ENCODE measurements at places on chromosomes 16 and 17.
A peak's percentile ranks its signal among the peaks of the same experiment; 100 is the strongest.

- no peak for DNase-seq
Observed at GRCh38 chr16:2803545-2804195, 5.4 kb downstream of the PRSS41 start.

GRCh38 chr17:60639019-60639330 is 38.7 kb upstream of the BCAS3 start:
- DNase-seq = no peak

DNA sequence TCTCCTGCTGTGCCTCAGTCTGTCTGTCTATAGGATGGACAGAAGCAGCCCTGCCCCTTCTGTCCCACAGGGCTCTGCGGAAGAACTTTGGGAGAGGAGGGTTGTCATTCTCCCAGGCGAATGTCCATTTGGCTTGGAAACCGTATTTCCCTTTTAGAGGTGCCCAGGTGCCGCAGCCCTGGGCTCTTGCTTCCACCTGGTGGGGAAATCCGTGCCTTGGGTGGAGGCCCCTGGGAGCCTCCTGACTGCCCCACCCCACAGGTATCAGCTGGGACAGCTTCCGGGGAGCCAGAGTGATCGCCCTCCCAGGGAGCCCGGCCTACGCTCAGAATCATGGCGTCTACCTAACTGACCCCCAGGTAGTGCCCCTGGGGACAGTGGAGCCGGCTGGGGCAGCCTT is 12.7 kb downstream of the FCSK start:
- DNase-seq = no peak

DNA sequence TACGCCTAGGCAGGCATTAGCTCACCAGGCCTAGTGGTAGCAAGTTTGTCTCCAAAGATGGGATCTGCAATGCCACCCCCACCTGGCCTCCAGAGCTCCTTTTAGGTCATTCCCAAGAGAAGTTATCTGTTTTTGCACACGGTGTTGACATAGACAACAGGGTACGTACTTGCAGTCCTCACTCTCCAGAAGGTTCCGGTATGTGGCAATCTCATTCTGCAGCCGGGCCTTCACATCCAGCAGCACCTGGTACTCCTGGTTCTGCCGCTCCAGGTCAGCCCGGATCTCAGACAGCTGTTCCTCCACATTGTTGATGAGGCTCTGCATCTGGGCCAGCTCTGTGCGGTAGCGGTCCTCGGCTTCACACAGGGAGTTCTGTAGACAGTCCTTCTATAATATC is 9.8 kb upstream of the KRT31 start:
- DNase-seq = no peak

DNA sequence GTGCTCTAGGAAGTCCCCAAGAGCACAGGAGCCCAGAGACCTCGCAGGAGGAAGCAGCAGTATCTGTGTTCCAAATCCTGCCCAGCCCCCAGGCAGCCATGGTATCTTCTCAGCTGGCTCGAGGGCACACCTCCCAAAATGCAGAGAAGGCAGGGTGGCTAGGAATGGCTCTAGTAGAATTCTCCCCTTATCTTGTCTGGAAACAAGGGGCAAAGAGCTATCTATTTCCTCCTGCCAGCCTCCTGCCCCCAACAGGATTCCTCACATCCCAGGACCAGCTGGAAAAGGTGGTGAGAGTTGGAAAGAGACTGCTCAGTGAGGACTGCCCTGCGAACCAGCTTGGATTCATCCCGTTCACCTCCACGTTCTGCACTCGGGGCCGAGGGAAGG is 8.6 kb upstream of the TSPOAP1 start:
- DNase-seq = peak; percentile 91

DNA sequence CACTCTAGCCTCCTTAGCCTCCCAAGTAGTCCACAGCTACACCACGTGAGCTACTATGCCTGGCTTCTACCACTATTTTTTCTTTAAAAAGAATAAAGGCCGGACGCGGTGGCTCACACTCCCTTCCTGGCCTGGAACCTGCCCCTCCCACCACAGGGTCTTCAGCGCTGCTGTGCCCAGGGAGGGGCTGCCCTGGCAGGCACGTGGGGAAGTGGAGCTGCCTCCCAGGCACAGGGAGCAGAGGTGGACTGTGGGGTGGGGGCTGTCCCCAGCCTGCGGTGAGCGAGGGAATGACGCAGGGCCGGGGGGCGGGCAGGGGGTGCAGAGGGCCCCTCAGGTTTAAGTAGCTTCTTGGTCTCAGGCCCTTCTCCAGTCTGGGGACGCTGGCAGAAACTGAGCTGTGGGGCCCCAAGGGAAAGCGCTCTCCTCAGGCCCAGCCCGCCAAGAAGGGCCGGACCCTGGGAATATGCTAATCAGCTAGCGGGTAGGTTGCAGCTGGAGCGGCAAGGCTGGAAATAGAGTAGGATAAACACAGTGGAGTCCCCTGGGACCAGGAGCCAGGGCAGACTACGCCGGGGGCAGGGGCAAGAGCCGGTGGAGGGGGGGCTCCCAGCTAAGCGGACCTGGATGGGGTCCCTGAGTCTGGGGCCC is 46.8 kb downstream of the TIMM22 start:
- DNase-seq = no peak

DNA sequence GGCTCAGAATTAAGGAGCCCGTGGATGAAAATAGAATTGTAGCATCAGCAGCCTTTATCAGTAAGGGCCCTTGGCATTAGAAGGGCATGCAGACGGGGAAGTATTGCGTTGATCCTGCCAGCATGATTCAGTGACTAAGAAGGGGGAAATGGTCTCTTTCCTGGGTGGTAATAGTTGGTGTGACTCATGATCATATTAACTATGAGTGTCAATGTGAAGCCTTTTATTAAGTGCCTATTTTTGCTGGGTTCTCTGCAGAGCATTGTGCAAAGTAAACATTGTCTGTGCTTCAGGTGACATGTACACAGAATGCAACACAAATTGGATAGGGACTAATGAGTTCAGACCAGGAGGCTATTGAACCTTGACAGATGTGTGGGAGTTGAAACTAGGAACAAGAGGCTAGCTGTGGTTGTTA is 24.5 kb downstream of the RCVRN start:
- DNase-seq = no peak

DNA sequence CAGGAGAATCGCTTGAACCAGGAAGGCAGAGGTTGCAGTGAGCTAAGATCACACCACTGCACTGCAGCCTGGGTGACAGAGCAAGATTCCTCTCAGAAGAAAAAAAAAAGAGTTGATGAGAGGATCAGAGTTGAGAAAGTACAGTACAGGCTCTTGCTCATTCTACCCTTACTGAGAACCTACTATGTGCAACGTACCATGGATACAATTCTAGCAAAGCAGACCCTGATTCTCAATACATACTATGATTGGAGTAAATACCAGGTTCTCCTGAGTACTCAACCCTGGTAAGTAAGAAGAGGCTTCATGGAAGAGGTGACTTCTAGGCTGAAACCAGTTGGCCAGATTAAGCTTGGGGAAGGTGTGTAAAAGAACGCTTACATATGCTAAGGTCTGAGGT is 1.2 kb downstream of the RFFL start:
- no peak for DNase-seq

- DNase-seq = no peak
Observed at GRCh38 chr16:1158456-1159324, 5.8 kb downstream of the CACNA1H start.

DNA sequence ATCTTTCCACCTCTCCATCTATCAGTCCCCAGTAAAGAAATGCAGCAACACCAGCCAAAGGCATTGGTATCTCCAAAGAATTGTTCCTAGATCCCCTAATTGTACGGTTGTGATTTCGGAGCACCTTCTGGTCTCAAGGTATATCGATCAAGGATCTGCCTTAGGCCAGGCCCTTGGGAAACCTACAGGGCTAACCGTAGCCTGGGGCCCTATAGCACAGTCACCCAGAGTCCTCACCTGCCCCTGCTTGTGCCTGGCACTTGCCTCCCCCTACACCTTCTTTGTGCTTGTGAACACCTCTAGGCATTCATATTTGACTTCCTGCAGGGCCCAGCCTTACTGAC is 16.8 kb upstream of the AURKB start:
- no peak for DNase-seq

DNA sequence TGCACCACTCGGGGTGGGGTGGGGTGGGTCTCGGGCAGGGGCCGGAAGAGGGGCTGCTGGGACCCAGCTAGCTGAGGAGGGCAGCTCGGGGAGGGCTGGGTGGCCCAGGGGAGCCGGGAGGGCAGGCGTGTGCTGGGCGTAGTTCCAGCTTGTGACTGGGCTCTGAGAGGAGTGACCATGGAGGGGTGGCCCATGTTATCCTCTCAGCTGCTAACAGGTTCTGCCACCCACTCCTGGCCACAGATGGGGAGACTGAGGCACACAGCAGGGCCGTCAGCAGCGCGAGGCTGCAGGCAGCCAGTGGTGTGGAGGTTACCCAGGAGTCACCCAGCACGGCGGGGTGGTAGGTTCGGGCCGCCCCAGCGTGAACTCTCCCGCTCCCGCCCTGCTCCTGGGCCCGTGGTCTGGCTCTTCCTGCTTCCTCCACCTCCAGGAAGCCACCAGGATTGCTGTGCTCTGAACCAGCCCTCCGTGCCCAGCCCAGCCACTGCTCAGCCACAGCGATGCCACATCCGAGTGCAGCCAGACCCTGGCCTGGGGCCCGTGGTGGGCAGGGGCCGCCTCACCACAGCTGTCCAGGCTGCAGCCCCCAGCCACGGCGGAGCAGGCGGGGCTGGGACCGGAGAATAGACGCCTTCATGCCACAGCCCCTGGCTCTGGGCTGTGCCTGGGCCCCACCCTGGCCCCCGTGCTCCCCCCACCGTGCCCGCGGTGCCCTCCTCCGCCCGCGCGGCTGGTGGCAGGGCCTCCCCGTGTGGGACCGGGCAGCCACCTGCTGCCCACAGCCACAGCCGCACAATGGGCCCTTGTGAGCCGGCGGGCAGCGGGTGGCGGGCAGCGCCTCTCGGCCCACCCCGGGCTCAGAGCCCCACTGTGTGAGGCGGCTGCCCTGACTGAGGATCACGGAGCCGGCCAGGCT is 26.3 kb upstream of the SSTR5 start:
- no peak for DNase-seq

DNA sequence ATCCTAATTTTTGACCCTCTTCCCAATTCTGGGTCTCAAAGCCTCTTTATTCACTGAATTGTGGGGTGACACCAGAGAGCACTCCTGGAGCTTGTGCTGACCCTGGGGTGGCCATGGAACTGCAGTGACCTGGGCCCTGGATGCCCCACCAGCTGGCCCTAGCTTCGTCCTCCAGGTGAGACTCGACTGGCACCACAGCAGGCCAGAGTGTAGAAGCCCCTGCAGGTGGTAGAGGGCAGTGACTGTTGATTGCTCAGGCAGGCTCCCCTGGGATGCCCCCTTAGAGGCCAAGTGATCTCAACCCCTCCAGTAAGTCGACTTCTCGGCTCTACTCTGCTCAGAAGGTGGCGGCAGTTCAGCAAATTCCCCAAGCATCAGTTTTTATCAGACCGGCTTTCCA is 6.4 kb downstream of the FA2H start:
- no peak for DNase-seq

DNA sequence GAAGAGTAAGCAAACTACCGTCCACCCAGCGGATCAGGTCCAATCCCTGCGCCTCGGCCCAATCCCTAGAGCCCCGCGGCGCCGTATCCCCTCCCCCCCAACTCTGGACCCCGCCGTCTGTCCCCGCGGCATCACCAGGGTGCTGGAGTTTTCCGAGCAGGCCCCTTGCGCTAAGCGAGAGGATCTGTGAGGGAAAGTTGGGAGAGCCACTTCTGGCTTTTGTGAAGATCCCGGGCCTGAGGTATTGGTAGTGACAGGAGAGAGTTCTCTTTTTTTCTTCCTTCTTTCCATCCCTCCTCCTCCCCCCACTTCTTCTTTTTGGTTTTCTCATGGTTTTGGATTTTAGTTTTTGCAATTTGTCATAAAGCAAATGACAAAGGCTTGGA is 3.5 kb upstream of the DLX4 start:
- DNase-seq = no peak

- DNase-seq = peak; percentile 37
Observed at GRCh38 chr16:47229053-47230050, 85.6 kb upstream of the NETO2 start.

- no peak for DNase-seq
Observed at GRCh38 chr17:4006165-4006589, 41.9 kb upstream of the ATP2A3 start.

GRCh38 chr17:48605409-48605919 is 678 bp upstream of the HOXB6 start:
- DNase-seq = no peak

- DNase-seq = no peak
Observed at GRCh38 chr17:39611401-39612112, 3.8 kb upstream of the NEUROD2 start.

DNA sequence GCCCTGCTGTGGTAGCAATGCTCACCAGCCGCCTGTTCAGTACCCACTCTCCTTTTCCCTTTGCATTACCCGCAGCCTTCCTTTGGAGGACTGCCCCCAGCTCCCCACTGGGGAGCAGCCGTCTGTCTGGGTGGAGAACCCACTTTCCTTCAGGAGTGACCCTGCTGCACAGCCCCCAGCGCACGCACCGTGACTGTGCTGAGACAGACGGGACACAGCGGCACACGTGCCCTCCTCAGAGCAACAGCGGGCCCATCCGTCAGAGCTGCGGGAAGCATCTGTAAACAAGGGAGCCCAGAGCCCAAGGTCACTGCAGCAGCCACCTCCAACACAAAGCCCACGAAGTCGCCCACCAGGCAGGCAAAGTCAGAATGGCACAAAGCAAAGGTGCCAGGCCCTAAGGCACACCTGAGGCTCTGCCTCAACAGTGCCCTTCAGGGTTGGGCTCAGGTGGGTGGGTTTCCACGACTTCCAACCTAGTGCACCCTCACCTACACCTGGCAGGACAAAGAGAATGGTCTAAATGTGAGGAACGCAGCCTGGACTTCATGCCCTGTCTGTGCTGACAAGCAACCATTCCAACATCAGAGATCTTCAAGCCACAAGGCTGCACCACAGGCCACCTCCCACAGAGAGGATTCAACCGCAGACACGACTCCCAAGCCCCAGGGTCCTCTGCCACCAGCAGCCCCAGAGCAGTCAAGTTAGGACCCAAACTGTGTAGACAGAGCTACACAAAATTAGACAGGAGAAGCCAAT is 9.9 kb downstream of the AXIN1 start:
- no peak for DNase-seq

GRCh38 chr17:43536236-43536992 is 9.7 kb downstream of the ETV4 start:
- DNase-seq = no peak

- no peak for DNase-seq
Observed at GRCh38 chr17:38572669-38573365, 32.9 kb downstream of the SRCIN1 start.

DNA sequence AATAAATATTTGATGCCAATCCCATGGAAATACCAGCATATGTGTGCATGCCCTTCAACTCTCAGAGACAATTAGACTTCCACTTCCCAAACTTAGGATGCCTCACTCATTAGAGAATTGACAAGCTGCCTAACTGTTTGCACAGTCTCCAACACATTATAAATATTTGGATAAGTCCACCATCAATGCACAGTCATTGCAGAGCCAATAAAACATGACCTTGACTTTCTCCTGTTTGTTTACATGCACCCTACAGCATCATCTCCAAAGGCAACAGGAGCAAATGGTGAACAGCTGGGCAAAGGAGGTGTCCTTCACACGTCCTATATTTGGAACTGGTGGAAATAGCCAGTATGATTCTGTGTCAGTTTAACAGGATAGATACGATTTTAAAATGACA is 804.4 kb upstream of the RBFOX1 start:
- DNase-seq = no peak

- no peak for DNase-seq
Observed at GRCh38 chr16:253833-254232, 19.2 kb downstream of the FAM234A start.

GRCh38 chr17:79781736-79782575 is 4.0 kb downstream of the CBX2 start:
- DNase-seq = no peak

Data from hematopoietic multipotent progenitor cell treated with erythropoietin and hydrocortisone succinate and interleukin-3 and kit ligand, for 6 days (in vitro differentiated cells).